ENCODE measurements at places on chromosomes 3 and 15. TPM values are rescaled to one million over a fixed set of nuclear protein-coding genes. Genes with fewer than 3 reads are reported as not detected.

Gene TBC1D2B
- 30.0 TPM for total RNA-seq

Gene ARPP21
- 116 TPM for total RNA-seq

Gene CDHR4
- total RNA-seq: not detected

Gene ETV5
- total RNA-seq: 29.1 TPM

Gene PLXND1
- total RNA-seq: 91.2 TPM

Gene FOXB1
- not detected for total RNA-seq

DNA sequence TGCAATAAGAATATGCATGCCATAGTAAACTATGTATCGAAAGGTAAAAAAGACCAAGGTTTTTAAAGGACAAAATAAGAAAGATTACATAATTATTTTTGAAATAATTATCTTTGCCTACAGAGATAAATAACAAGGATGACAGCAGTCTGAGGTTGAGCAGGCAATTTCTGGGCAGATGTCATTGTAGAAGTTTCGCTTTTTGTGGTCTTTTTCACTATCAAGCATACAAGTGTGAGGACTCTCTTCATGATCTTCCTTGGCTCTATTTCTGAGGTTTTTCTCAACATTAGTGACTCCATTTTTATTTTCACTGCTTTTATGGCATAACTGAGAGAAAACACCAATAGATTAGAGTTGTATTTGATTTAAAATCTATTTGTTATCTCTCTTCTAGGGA lies 1337.9 kb upstream of the EPHA6 start:
- H3K4me3 ChIP-seq: no peak overlapping the region
- DNase-seq: no peak
- H3K4me1 ChIP-seq: no peaks in the 10 kb centered on the region

GRCh38 chr3:54905920-54906319 lies 21.9 kb downstream of the LRTM1 start:
- no peaks in the 10 kb centered on the region for H3K36me3 ChIP-seq
- no peak overlapping the region for H3K4me3 ChIP-seq
- no peaks in the 10 kb centered on the region for H3K27me3 ChIP-seq
- H3K27ac ChIP-seq: peak overlapping the region; percentile 81

- DNase-seq: peak; percentile 58
- peaks cover 2% of the 10 kb centered on the region for H3K27me3 ChIP-seq
- H3K36me3 ChIP-seq: no peaks in the 10 kb centered on the region
- peaks cover 24% of the 10 kb centered on the region for H3K4me1 ChIP-seq
These were observed 24.3 kb downstream of the CYP8B1 start for GRCh38 chr3:42851228-42851834.

DNA sequence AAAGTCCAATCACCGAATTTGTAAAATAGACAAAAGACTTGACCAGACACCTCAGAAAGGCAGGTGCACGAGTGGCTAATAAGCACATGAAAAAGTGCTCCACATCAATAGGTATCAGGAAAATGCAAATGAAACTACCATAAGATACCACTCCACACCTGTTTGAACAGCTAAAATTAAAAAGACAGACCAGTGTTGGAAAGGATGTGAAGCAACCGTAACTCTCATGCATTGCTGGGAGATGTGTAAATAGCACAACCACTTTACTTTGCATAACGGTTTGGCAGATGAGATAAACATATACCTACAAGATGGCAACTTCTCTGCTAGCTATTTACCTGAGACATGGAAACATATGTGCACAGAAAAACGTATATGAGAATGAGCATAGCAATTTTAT lies 56.9 kb downstream of the CADPS start:
- no peaks in the 10 kb centered on the region for H3K27me3 ChIP-seq
- H3K4me3 ChIP-seq: no peak overlapping the region
- no peak overlapping the region for H3K27ac ChIP-seq
- DNase-seq: no peak
- H3K4me1 ChIP-seq: no peaks in the 10 kb centered on the region

GRCh38 chr3:143839980-143840379 lies 8.3 kb downstream of the SLC9A9 start:
- no peaks in the 10 kb centered on the region for H3K36me3 ChIP-seq
- no peaks in the 10 kb centered on the region for H3K27me3 ChIP-seq
- H3K4me3 ChIP-seq: no peak overlapping the region
- no peak overlapping the region for H3K27ac ChIP-seq
- DNase-seq: no peak

DNA sequence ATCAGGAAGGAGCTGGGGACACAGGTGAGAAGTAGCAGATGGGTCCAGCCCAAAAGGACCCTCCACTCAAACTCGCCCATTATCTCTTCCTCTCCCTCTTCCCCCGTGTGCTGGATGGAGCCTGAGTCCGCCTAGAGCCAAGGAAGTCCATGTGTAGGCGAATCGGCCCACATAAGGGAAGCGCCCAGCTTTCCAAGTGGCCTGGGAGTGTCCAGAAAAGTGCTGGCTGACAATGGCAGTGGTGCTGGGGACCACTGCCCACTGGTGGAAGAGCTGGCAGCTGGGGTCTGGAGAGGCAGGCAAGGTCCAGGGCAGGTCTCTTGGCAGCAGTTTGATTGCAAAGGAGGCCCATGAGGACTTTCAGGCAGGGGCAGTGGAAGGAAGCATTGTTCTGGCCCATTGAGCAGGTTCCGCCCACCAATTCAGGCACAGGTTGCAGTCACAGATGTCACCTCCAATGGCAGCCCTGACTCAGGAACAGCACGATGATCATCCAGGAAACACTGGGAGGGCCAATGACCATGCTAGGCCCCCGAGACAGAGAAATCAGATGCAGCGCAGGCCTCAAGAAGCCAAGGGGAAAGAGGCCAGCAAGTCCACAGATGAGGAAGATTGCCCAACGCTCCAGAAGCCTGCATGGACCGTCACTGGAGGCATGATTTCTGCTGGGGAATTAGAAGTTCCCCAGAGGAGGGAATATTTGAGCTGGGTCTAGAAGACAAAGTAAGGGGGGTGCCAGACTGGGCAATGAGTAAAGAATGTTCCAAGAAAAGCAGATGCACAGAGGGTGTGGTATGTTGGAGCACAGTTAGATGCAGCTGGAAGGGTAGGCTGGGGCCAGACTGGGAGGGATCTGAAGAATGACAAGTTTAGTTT lies 3.0 kb downstream of the MFGE8 start:
- no peak overlapping the region for H3K4me3 ChIP-seq
- peak; percentile 63 for DNase-seq
- H3K4me1 ChIP-seq: peaks cover 51% of the 10 kb centered on the region
- H3K27ac ChIP-seq: no peak overlapping the region
- peaks cover 43% of the 10 kb centered on the region for H3K36me3 ChIP-seq

DNA sequence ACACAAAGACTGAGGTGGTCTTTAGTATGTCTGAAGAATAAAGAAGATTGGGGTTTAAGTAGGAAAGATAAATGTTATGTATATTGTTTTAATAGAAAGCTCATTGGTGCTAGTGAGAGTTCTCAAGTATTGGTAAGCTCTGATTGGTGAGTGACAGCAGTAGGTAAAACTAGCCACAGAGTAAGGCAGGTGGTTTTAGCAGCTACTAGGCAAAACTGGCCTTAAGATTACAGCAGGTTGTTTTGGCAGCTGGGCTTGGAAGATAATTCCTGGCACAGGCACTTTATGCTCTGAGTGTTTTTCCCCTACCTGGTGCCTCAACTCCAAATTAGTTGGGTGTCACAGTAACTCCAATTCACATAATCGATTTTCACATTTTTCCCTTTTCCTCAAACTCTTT lies 66.3 kb downstream of the STAG1 start:
- DNase-seq: no peak
- H3K4me1 ChIP-seq: no peaks in the 10 kb centered on the region
- no peaks in the 10 kb centered on the region for H3K36me3 ChIP-seq
- H3K27me3 ChIP-seq: no peaks in the 10 kb centered on the region

DNA sequence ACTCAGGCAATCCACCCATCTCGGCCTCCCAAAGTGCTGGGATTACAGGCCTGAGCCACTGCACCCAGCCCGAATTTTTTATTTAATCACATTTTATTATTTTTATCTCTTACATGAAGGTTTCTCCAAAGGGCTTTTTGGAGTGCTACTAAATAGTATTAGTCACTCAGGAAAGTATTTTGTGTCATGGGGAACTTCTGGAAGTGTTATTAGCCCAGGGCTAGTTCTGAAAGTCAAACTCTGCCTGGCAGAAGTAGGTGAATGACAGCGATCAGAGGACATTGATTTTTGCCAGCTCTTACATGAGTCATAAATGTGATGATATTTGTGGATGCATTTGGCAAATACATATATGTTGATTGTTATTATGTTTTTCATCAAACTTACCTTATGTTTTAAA lies 48.7 kb downstream of the ZPLD1 start:
- no peak overlapping the region for H3K27ac ChIP-seq
- H3K4me1 ChIP-seq: no peaks in the 10 kb centered on the region
- no peaks in the 10 kb centered on the region for H3K27me3 ChIP-seq
- no peak overlapping the region for H3K4me3 ChIP-seq

GRCh38 chr15:70892912-70893560 lies 410 bp downstream of the LRRC49 start:
- peaks cover 7% of the 10 kb centered on the region for H3K4me1 ChIP-seq
- peak; percentile 84 for DNase-seq
- no peaks in the 10 kb centered on the region for H3K36me3 ChIP-seq

GRCh38 chr3:187450431-187451190 lies 82.4 kb downstream of the RTP4 start:
- H3K4me3 ChIP-seq: no peak overlapping the region
- H3K27me3 ChIP-seq: no peaks in the 10 kb centered on the region
- no peak for DNase-seq
- no peaks in the 10 kb centered on the region for H3K4me1 ChIP-seq
- H3K36me3 ChIP-seq: no peaks in the 10 kb centered on the region
